Fibroblast of skin of left biceps (primary cell): ENCODE measurements at places on chromosomes 3 and 15.

DNA sequence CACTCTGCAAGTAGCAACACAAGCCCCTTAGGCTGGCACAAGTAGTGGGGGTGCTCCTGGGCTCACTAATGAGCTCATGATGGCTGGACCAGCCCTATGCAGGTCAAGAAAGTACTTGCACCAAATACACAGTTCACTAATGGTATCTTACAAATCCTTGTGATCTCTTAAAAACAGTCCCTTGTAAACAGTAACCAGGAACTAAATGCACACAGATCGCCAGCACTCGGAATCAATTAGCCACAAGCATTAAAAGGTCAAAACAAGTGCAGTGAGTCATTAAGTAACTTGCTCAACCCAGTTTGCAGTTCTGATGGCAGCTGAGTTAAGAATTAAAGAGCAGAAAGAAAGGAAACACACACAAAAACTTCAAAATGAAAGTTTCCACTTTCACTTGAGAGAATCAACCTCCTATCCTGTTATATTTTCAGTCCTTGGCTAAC is 43.2 kb downstream of the ARHGEF3 start:
- peak; percentile 50 for DNase-seq

DNA sequence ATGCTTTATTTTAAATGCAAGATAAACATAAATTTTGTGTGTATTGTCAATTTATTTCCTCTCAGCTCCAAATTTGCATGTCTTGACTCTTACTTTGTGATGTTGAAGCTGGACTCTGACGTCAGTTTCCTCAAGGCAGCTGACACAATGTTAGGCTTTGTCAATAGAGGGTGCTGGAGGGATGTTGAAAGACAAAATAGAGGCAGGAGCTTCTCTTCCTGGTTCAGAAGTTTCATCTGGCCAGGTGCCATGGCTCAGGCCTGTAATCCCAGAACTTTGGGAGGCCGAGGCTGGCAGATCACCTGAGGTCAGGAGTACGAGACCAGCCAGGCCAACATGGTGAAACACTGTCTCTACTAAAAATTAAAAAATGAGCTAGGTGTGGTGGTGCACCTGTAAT is 408.6 kb downstream of the GBE1 start:
- DNase-seq, result no peak

DNA sequence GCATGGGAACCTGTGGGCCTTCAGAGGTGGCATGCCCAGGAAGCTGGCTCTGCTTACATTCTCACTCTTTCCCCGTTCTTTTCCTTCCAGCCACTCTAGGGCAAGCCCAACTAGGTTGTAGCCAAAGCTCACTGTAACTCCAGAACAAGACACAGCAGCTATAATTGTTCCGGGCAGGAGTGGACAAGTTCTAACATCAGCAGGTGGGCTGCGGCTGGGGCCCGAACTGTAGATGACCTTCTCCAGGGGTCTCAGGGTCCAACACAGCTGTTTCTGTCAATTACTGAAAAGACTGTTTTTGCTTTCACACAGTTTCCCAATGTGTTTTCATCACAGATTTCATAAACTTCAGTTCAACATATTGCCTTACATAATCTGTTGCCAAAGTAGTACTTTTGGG is 11.5 kb downstream of the RASGRP1 start:
- no peak for DNase-seq

- no peak for DNase-seq
These were observed 476.9 kb downstream of the MECOM start for GRCh38 chr3:169186596-169186995.

DNA sequence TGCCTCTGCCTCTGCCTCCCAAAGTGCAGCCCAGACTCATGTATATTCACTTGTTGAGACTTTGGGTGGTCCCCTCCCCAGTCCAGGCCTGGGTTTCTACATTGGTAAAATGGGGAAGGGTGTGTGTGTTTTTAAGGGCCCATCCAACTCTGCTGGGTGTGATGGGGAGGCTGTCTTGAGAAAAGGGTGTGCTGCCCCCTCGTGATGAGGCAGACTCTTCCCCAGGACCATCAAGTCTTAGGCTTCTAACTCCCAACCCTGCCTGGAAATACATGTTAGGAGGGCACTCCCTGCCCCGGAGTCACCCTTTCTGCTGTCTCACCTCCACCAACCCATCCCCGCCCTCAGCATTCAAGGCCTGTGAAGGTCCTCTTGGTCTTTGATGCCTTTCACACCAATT is 4.4 kb upstream of the PTPN23 start:
- DNase-seq, result no peak

GRCh38 chr3:197030379-197031314 is 1.0 kb upstream of the MELTF start:
- DNase-seq, result no peak

- DNase-seq, result no peak
These were observed 36.4 kb downstream of the TAMM41 start for GRCh38 chr3:11810276-11810675.

GRCh38 chr3:177525987-177526712 is 328.9 kb upstream of the TBL1XR1 start:
- no peak for DNase-seq

GRCh38 chr15:95624100-95624499 is 706.4 kb upstream of the NR2F2 start:
- no peak for DNase-seq

DNA sequence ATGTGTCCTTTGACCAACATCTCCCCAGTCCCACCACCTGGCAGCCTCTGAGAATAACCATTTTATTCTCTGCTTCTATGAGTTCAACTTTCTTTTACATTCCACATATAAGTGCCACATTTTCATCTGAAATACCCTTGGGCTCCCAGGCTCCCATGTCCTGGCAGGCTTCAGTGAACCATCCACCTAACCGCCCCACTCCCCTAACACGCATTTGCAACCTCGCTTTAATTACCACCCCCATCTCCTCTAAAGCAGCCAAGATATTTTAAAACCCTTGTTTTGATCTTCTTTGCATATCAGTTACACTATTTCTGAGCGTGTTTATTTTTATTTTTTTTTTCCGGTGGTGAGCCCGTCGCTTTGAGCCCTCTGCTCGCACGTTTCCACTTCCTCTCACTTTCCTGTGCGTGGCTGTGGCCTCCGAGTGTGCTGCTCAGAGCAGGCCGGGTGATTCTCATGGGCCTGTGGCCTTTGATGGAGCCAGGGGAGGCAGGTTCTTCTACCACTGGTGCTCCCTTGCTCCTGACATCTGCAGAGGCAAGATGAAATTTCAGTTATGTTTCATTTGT is 195.4 kb upstream of the LPP start:
- DNase-seq, result no peak

DNA sequence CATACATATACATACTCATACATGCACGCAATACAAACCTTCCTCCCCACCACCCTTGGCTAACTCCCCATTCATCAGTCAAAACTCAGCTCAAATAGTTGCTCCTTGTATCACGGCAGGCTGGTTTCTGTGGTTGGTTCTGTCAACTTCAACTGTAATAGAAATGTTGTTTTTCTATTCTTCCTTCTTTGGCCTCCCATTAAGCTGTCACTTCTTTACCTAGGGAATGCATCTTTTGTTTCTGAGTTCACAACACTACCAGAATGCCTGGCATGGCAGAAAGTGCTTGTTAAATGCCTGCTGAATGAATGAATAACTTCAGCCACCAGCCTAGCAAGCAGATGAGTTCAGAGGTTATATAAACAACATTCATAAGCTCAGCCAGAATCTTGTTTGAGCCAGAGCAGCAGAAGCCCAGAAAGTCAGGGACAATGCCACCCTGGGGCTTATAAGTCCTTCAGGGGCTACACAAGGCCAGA is 63.1 kb downstream of the B3GALNT1 start:
- DNase-seq, result no peak

DNA sequence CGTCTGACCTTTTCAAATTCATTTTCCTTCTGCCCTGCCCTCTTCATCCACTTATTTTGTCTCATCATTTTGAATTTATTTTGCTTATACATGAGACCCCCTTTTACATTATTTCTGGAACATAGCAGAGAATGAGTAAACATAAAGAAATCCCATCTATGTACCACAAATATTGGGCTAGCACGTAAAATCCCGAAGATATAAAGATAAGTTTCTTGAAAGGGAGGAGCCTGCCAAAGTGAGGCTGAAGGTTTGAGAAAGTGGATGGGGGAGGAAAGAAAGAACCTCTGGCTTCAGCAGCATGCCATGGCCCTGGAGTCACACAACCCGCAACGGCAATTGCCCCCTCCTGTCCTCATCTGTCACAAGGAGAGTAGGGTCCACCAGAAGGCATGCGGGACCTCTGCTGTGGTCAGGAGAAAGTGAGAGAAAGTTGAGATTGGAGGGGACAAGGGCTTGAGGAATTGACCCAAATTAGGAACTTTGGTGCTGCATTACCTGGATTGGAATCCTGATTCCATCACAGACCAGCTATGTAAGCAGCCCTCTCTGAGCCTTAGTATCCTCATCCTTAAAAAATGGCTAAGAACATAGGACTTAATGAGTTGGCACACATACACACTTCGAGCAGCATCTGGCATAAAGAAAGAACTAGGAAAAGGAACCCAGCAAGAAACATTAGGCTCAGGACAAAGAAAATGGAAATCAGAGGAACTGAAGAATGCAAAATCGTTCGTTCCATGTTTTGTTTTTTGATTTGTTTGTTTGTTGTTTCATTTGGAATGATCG is 53.7 kb upstream of the GYG1 start:
- peak; percentile 66 for DNase-seq

- DNase-seq, result no peak
These were observed 26.8 kb upstream of the CSTA start for GRCh38 chr3:122298239-122298638.

- DNase-seq, result no peak
These were observed 59.8 kb downstream of the SH3BP5 start for GRCh38 chr3:15272426-15273196.

GRCh38 chr15:68213991-68214837 is 9.1 kb upstream of the CALML4 start:
- DNase-seq, result no peak

DNA sequence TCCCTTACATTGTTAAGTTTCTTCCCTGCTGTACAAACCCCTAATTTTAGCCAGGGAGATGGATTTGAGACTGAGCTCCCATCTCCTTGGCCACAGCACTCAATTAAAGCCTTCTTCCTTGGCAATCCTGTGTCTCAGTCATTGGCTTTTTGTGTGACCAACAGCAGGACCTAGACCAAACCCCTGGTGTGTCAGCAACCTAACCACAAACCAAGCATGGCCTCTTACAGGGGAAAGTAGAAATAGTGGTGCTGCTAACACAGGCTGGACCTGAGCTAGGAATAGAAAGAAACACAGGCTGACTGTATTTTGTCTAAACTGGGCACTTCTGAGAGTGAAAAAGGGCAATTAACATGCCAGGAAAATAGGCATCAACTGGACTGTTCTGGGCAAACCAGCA is 37.9 kb downstream of the PPCDC start:
- no peak for DNase-seq

DNA sequence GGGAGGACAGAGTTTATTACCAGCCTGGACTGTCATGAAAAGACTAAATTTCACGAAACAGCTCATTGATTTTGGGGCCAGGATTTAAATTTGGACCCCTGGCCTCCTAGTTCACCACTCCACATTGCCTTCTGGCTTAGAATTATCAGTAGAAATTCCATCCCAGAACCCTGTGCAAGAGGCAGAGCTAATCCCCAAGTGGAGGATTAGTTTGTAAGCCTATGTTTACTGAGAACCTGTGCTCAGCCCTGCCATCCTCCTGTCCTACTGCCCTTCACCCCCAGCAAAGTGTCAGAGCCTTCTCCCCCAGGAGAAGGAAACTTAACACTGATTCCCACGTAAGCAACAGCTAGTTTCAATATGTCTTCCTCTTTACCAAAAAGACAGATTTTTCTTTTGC is 99.4 kb downstream of the SST start:
- DNase-seq, result no peak

DNA sequence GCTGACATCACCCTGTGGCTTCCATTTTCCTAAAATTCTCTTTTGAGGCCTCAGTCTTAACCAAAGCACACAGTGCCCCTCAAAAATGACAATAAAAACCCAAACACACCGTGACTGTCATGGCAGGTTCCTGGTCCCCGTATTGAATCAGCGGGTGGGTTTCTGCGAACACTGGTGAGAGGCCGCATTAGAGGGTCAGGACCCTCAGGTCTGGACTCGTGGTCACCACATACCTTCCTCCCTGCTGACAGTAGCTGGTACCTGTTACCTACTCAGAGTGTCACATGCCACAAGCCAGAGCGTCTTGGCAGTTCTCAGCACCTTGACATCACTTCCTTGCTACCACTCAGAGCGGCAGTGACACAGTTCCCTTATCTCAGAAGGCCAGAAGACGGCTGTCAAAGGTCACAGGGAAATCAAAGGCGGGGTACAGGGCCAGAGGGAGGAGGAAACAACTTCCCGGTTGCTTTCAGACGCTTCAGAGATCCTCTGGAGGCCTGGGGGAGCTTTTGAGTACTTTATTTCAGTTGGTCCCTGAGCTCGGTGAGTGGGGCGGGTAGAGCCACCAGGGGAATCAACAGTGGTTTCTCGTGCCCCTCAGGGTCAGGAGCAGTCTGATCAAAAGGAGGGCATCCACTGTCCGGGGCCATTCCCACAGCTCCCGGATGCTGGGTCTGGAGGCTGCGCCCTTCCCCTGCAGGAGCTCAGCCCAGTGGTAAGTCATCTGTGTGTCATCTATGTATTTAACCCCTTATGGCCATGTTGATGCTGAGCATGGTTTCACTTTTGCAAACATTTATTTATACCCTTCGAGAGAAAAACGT is at the start of the genes CCR5AS and CCRL2:
Gene CCR5AS, minus strand, starts transcription at position 279 of the 824 bp plus-strand sequence.
Gene CCRL2, plus strand, starts transcription at position 472 of the 824 bp plus-strand sequence. CDS start 821 bp downstream, outside the sequence.
- DNase-seq, result no peak

GRCh38 chr3:117408811-117409210 is 699.2 kb downstream of the TUSC7 start:
- peak; percentile 24 for DNase-seq

GRCh38 chr3:42123012-42123581 is 31.9 kb downstream of the TRAK1 start:
- DNase-seq, result no peak

DNA sequence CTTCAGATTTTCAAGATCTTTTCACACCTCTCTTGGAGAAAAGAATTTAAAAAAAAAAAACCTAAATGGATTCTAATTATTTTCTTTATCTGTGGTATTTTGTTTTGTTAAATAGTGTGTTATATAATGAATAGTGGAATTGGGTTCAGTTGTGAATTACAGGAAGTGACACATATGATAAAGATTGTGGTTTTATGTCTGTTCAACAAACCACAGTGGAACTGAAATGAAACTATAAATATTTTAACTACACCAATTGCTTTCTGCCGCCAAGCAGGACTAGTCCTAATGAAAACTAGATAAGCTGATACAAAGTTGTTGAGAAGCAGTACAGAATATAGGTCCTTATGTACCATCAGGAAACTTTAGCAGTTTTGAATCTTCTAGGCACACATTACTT is 121.6 kb downstream of the UBE2E2 start:
- DNase-seq, result peak; percentile 35

GRCh38 chr15:95937128-95937528 is 393.4 kb upstream of the NR2F2 start:
- no peak for DNase-seq
